ENCODE measurements at places on chromosomes 7 and 10. TPM values are rescaled to one million over a fixed set of nuclear protein-coding genes. Genes with fewer than 3 reads are reported as not detected.
A peak's percentile ranks its signal among the peaks of the same experiment; 100 is the strongest.

DNA sequence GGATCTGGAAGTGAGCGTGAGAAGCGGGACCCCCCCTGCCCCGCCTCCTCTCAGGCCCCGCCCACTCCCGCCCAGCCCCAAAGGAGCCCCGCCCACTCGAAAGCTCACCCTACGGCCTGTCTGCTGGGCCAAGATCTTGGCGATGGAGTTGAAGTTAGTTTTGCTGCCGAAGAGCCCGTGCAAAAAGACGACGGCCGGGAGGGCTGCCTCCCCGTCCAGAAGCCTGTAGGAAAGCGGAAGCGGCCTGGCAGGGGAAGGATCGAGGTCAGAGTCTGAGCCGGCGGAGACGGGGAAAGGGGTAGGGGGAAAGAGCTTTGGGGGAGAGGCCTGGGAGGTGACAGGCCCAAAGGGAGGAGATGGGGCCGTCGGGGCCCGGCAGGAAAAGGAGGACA, 386 bp downstream of the ABHD11 start:
- DNase-seq, result no peak
- H3K27me3 ChIP-seq, result no peaks in the 10 kb centered on the region
- H3K4me1 ChIP-seq, result peaks cover 43% of the 10 kb centered on the region
- peaks cover 21% of the 10 kb centered on the region for H3K36me3 ChIP-seq
- H3K27ac ChIP-seq, result peak overlapping the region; percentile 88

- DNase-seq, result no peak
- H3K4me3 ChIP-seq, result no peak overlapping the region
- H3K27me3 ChIP-seq, result no peaks in the 10 kb centered on the region
- no peaks in the 10 kb centered on the region for H3K36me3 ChIP-seq
- no peak overlapping the region for H3K27ac ChIP-seq
- H3K4me1 ChIP-seq, result no peaks in the 10 kb centered on the region
These were observed 595.0 kb downstream of the GRM8 start for GRCh38 chr7:126657599-126658358.

GRCh38 chr10:6348096-6348874, 145.6 kb downstream of the PFKFB3 start:
- H3K4me1 ChIP-seq, result no peaks in the 10 kb centered on the region
- peak; percentile 91 for DNase-seq
- H3K27me3 ChIP-seq, result no peaks in the 10 kb centered on the region

GRCh38 chr10:72310241-72310633, 36.5 kb downstream of the DDIT4 start:
- no peaks in the 10 kb centered on the region for H3K36me3 ChIP-seq
- H3K27ac ChIP-seq, result no peak overlapping the region
- no peaks in the 10 kb centered on the region for H3K27me3 ChIP-seq
- H3K4me1 ChIP-seq, result peaks cover 43% of the 10 kb centered on the region
- H3K4me3 ChIP-seq, result no peak overlapping the region

GRCh38 chr7:85135977-85136376, 50.9 kb downstream of the SEMA3D start:
- no peak overlapping the region for H3K27ac ChIP-seq
- no peaks in the 10 kb centered on the region for H3K36me3 ChIP-seq
- H3K27me3 ChIP-seq, result no peaks in the 10 kb centered on the region

OR2A7 gene
- not detected for total RNA-seq

All from esophagus muscularis mucosa (tissue), 4 donors.